ENCODE measurements at places on chromosomes 1 and 21.

DNA sequence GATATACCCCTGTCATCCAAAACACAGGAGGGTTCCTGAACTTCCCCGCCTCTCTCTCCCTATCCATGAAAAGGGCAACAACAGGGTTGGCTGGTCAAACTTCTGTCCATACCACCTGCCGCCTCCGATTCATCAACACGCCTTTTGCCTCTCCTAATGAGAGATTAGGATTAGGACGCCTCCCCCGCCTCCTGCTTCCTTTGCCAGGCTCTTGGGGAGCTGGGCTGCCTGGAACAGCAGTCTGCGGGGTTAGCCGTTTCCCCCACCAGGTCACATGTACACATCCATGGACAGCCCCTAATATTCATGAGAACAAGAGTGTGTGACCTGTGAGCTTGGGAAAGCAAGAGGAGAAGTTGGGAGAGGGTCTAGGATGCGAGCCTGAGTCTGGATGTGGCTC lies 2.3 kb upstream of the OPTC start:
- DNase-seq: no peak

DNA sequence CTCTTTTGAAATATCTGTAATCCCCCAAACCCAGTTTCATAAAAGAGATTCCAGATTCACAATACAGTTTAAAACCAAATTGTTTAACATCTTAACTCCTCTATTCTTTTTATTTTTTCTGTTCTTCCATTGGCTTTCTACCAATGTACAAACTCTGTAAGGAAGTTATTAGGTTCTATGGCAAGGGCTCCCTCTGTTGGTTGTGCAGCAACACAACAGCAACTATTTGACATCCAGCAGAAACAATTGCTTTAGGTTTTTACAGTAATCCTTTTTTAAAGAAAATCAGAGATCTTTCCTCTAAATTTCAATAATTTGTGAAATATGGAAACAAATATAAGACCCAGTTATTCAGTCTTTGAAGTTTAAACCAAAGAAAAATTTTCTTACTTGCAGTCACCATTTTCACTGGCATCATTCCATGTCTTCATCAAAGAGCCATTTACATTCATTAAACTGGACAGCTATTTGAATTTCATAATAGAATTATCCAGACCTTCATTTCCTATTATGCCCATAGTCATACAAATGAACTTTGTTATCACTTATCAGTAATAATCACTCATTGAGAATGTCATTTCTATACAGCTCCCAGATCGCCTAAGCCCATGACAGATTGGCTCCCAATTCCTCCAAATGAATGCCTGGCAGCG lies 46.5 kb upstream of the RNF11 start:
- DNase-seq: peak; percentile 2

GRCh38 chr1:226082959-226083301 lies 20.4 kb downstream of the H3-3A start:
- DNase-seq: no peak

DNA sequence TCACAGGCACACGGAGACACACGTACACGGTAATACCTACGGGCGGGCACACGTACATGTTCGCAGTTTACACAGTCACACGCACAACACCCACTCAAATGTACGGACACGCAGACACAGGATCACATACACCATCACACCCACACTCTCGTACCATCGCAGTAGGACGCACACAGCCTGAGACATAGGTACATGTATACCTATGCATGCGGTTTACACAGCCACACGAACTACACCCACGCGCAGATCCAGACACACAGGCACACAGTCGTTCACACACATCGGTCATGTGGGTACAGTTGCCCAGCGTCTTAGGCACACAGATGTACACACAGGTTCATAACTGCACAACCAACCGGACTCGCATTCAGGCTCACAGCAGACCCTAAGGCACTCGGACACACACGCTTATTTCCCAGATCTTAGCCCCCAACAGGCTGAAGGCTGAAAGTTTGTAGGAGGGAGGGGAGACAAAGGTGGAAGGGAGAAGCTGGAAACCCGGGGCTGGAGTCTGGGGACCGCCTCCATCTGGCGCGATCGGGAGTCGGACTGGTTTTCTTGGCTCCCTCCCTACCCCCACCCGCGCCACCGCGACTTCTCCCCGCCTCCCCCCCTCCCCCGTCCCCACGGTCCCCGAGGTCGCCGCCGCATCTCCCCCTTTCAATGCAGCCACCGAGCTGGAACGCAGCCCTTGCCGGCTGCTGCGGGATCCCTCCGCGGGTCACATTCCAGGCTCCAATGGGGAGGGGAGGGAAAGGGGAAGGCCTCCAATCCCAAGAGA lies 51.9 kb upstream of the SYNC start:
- no peak for DNase-seq

- no peak for DNase-seq
Observed at GRCh38 chr1:228045405-228045804, 37.1 kb upstream of the ARF1 start.

DNA sequence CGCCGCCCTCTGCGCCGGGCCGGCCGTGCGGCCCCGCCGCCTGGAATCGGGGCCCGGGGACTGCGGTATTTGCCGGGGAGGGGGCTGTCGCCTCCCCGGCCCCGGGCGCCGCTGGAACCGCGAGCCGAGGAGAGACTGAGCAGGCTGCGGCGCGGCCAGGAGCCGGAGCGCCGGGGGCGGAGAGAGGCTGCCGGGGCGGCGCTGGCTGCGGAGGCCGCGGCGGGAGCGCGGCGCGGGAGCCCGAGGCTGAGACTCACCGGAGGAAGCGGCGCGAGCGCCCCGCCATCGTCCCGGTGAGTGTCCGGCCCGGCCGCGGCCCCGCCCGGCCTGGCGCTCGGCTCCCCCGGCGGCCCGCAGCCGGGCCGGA lies 746 bp downstream of the DYRK1A start:
- no peak for DNase-seq

DNA sequence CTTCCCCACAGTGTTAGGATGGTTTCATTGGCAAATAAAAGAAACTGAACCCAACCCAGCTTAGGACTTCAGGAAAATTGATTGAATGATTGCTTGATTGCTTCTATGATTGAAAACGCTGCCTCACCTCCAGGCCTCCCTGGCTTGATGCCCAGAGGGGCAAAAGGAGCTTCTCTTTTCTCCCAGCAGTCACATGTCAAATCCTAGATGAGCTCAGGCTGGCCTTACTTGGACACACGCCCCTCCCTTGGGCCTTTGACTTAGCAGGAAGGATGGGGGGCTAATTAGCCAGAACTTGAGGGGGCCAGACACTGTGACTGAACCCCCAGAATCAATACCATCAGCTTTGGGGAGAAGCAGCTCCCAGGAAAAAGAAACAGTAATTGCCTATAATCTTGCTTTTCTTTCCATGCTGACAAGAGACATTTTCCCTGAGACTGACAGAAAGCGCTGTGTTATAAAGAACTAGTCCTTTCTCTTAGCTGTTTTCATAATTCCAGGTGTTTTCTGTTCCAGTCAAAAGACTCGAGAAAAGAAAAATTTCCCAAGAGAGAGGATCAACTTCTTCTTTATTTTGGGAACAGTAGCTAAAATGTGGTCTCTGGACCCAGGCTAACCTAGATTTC lies 50.8 kb upstream of the ATP5PO start:
- DNase-seq: no peak

DNA sequence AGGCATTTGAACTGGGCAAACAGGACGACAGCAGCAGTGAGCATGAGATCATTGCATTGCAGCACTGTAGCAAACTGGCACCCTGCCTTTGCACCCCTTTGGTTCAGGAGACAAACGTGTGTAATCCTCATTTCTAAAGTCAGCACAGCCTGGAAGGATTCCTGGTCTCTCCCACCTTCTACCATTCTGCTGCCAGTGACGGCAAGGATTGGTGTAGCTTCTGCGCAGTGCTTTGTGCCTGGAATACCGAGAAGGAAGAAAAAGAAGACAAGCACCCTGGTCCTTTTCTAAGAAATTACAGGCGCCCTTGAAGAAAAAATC lies 805.3 kb downstream of the USP25 start:
- no peak for DNase-seq

- DNase-seq: no peak
Observed at GRCh38 chr1:207088161-207088560, 499 bp upstream of the C4BPB start.

- no peak for DNase-seq
Observed at GRCh38 chr1:173205146-173206051, 1.7 kb downstream of the TNFSF4 start.

DNA sequence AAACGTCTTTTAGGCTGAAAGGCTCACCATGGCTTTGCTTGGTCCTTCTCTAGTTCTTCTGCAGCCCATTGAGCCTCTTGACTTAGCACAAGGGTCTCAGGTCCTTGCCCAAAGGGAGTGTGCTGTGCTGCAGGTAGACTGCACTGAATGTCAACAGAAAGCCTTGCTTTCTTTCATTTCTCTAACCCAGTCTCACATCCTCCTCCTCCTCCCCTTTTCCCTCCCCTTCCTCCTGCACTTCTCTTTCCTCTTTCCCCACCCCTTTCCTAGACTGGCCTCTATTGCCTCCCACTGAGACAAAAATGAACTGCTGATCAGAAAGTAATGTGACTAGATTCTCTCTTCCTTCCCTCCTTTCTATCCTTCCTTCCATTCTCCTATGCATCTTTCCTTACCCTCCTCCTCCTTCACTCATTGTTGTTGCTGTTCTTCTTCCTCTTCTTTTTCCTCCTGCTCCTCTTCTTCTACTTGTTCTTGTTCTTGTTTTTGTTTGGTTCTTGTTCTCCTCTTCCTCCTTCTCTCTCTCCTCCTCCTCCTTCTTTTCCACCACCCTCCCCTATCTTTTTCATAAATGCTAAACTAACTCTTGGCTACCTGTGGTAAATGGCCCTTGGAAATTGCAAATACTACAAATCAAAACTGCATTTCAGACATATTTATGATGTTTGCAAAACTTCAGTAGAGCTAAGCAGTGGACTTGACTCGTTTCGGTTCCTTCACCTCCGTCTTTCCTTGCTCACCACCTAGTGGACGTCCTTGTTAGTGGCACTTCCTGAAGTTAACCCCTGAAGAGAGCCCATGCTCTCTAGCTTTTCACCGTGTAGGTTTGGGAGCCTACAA lies at the start of gene SELL:
SELL (minus strand) TSS at position 152 of the 840 bp plus-strand sequence; CDS start at position 30, 122 bp downstream.
- DNase-seq: peak; percentile 58

- DNase-seq: no peak
Observed at GRCh38 chr1:62962014-62962812, 178.3 kb downstream of the ATG4C start.

GRCh38 chr1:110418729-110419128 lies 11.2 kb upstream of the LAMTOR5 start:
- DNase-seq: no peak

DNA sequence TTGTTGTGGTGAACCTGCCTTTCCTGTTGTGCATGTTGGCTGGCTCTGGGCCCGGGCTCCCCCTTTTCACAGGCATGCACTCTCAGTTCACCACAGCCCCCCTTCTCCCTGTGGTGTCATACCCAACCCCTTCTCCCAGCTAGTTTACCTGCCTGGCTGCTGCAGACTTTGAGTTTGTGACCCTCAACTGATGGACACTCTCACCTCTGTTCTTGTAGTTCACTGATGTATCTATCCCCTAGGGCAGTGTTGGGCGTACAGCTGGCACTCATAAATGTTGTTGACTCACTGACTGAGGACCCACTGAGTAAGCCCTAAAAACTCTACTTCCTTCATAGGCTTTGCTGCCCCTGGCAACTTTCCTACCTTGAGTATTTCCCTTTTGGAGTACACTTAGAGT lies 54.9 kb downstream of the WDR64 start:
- DNase-seq: no peak

GRCh38 chr21:42060166-42060565 lies 11.0 kb upstream of the UMODL1 start:
- no peak for DNase-seq

- DNase-seq: no peak
Observed at GRCh38 chr1:236795757-236796667, 920 bp downstream of the MTR start.

DNA sequence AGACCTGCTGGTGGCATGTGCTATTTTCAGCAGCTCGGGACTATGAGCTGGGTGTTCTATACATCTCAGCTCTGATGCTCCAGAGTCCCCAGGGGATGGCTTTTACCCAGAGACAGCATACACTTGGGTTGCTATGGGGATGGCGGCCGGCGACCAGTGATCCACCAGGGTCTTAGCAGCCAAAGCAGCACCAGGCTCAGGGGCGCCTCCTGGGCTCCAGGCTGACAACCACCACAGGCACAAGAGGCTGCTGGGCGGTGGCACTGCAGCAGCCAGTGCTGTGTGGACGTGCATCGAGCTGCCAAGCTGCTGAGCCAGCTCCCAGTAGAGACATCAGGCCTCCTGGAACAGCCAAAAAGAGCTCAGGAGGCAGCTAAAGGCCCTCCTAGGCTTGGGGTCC lies 37.6 kb upstream of the CLSTN1 start:
- DNase-seq: no peak

DNA sequence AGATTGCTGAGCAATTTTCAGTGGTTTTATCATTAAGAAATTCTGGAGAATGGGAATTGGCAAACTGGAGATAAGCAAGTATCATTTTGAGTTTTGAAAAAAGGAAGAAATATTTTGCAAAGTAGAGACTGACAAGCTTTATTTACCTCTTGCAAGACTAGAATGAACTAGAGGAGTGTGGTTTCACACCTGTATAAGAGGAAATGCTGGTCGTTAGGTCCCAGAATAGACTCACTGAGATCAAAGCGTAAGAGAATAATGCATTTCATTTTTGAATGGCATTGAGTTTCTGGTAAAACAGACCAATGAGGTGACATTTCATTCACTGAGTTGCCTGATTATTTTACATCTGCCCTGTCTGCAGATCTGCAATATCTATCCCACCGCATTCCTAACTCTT lies 308.1 kb downstream of the ADGRL2 start:
- DNase-seq: no peak

DNA sequence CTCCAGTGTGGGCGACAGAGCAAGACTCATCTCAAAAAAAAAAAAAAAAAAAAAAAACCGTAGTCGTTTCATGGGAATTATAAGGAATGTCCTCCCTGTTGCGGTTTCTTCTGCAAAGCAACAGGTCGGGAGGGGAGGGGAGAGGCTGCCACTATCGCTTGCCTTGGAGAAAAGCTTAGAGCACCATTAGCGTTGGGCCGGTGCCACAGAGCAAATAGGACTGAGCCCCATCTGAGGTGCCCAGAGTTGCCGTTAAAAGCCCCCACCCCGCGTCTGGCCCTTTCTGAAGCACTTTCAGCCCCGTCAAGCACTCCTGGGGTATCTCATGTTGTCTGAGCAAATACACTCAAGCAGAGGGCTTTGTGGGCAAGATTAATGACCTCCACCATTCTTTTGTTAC lies 2.2 kb downstream of the RIPPLY3 start:
- no peak for DNase-seq

DNA sequence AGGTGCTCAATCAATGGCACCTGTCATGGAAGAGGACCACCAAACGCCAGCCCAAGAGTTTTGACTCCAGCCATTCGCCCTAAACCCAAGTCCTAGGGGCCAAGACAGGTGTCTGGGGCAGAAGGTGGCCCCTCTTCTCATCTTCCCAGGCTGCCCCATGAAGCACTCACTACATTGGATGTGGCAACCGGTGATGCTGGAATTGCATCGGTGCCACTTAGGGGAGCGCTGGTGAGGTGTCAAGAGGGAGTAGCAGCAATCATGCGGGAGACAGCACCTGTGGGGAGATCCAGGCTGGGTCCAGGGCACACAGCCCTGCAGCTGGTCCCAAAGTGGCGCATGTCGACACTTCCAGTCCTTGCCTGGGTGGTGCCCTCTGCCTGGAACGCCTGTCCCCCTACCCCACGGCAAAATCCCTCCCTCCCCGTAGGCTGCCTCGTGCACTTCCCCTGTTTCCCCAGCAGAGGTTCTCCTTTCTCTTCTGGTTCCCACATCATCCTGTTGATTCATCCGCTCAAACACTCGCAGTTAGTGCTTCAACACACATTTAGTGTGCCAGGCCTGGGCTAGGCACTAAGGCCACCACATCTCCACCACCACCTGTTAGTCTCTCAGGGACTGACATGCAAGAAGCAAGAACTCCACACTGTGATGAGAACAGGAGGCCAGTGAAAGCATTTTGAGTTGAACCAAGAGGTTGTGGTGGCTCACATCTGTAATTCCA lies 18.5 kb downstream of the PLA2G2D start:
- no peak for DNase-seq

All from stimulated activated CD8-positive, alpha-beta memory T cell treated with anti-CD3 and anti-CD28 coated beads, Interleukin-2, amount 100 ng/mL, for 1 hour (primary cell).